ENCODE measurements at places on chromosomes 1 and 21.

DNA sequence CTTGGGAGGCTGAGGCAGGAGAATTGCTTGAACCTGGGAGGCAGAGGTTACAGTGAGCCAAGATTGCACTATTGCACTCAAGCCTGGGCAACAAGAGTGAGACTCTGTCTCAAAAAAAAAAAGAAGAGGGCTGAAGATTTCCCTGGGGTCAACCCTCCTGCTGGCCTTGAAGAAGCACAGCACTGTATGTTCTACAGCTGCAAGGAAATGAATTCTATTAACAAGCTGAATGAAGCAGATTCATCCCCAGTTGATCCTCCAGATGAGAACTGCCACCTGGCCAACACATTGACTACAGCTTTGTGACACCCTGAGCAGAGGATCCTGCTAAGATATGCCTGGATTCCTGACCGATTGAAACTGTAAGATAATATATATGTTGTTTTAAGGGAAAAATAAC lies 129.5 kb downstream of the ADSS2 start:
- DNase-seq, result no peak

DNA sequence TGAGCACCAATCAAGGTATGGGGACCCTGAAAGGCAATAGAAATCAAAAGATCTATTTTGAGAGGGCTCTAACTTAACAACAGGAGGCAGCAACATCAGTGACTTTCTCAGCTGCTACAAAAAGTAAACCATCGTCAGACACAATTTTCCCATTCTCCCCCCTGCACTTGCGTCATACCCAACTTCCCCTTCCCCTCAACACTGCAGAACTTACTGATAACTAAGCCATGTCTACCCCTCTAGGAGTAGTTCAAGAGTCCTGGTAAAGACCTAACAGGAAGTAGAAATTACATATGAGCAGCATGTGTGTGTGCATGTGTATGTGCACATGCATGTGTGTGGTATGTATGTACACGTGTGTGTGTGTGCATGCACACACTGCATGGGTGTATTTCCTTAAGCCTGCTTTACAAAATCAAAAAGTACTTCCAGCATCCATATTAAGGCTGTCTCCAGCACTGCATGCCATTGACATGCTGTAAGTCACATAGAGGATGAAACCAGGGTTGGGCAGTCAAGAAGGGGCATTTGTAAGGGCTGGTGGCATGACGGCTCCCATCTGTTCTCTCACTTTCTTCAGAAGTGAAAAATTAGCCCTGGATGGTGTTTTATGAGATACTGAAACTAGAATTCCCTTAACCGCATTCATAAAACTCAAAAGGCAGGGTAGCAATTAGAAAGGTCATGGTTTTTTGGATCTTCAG lies 460.1 kb upstream of the RUNX1 start:
- peak; percentile 81 for DNase-seq

DNA sequence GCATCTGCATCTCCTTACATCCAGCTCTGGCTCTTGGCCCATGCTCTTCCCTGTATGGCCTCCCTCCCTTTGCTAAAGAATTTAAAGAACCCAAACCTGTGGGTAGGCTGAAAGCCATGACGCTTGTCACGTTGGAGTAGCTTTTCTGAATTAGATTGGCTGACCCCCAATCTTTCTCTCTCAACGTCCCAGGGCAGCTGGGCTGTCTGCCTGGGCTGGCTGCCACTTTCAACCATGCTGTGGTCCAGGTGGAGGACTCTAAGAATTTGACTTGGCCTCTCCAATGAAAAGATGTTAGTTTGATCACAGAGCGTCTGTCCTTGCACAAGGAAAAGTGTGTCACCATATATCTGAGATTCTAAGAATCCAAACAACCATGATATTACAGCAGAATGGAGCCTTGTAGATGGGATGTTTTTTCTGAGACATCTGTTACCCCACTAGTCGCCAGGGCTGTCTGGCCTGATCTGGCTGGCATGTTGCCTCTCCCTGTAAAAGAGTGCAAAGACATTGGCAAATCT lies 6.5 kb upstream of the IGSF3 start:
- no peak for DNase-seq

DNA sequence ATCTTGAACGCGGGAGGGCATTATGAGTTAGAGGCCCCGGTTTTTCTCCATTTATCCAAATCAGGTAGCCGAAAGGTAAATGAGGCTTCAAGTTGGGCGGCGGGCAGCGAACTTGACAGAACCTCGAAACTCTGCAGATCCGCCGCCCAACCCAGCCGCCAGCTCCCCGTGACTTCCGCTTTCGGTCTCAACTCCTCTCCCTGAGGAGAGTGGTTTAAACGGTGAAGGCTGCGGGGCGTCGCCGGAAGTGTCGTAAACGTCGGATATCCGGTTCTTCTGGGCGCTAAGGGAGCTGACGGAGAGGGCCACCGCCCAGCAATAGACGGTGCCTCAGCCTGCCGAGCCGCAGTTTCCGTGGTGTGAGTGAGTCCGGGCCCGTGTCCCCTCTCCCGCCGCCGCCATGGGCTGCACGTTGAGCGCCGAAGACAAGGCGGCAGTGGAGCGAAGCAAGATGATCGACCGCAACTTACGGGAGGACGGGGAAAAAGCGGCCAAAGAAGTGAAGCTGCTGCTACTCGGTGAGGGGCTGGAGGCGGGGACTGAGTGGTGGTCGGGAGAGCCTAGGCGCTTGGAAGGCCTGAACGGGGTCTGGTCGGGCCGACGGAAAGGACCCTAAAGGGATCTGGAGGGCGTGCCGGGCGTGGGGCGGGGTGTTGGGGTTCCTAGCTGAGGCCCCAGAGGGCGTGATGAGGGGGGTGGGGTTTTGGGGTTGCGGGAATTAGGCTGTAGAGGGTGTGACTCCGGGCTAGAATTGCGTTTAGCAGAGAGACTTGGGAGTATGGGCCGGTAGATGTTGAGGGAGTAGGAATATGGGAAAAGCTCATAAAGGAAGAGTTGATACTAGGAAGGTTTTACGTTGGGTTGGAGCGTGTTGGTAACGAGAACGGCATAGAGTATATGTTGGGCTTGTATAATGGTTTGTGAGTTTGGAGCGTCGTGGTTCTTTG lies at the start of gene GNAI3:
TSS of gene GNAI3 (plus strand) at position 295 of the 947 bp plus-strand sequence. CDS start at position 401, 106 bp downstream.
- DNase-seq, result peak; percentile 97

- no peak for DNase-seq
Observed at GRCh38 chr1:113761937-113762336, 2.7 kb upstream of the PHTF1 start.

GRCh38 chr1:110243574-110243973 lies 33.5 kb downstream of the KCNC4 start:
- peak; percentile 40 for DNase-seq

Data from HL-60 (cell line).